ENCODE measurements at places on chromosomes 1 and 21.

GRCh38 chr1:86846164-86846647 lies 67.7 kb downstream of the SELENOF start:
- no peak for DNase-seq

DNA sequence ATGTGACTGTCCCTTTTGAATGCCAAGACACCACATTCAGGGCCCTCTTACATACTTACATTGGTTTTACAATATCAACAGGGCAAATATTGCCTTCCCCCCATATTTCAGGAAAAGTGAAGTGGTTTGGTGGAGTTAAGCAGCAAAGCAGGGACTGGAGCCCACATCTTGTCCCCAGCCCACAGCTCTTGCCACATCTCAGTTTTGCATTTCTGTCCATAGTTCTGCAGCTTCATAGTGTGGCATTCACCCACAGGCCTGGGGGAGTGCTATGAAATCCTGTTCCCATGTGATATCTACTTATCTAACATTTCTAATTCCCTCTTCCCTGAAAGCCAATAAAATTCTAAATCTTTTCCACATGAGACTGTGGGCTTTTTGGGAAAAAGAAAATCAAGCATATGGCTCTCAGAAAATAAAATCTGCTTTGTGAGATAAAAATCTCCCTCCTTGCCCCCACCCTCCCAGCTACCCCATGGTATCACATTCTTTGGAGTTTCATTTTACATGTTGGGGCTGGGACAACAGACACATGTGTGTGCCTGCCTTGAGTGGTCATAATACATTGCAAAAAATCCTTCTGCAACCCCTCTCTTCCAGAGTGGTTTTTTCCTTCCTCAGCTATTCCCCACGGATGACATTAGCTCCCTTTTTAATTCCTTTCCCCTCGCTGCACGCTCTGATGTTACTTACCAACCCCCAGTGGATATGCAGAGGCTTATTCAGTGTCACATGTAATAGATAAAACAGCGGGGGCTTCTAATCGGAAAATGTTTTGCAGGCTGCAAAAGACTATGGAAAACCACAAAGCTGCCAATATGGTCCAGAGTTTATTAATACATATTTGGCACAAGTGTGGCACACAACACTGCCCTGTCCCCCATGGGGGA lies 20.5 kb upstream of the CD2 start:
- no peak for DNase-seq

DNA sequence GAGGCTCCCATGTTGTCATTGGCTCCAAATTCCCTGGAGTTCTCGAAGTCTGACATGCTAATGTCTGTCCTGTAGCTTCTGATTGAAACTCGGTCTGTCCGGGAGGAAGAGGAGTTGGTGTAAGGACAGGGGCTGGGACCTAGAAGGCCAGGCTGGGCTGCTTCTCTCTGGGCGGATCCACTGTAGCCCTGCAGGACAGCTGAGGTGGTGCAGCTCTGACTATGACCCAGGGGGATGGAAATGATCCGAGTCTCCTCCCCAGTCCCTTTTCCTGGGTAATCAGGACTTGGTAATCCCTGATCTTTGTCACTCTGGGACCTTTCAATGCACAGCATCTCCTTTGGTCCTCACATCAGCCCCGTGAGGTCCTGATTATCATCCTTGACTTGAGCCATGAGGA lies 10.0 kb upstream of the FCMR start:
- no peak for DNase-seq

DNA sequence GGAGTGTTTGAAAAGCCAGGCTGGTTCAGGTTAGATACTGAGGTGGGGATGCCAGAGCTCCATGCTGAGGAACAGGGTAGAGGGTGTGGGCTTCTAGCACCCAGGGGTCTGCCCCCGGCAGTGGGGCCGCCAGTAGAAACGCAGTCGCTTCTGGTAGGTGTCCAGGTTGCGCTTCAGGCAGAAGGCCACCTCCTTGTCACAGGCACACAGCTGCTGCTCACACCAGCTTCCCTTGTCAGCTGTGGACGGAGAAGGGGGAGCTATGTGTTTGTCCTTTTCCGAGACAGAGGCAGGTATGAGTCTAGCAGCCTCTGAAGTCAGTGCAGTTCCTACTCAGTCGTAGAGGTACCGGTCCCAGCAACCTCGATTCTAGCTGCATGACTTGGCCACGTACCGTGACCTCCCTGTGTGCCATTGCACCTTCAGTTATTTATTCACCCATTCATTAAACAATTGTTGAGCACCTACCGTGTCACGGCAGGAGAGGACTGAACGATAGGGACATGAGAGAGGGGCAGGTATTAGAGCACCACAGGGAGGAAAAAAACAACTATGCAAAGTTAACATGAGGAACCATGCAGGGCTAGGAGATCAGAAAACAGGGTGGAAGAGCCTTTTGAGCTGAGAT lies 5.2 kb downstream of the PLA2G2D start:
- DNase-seq = no peak

DNA sequence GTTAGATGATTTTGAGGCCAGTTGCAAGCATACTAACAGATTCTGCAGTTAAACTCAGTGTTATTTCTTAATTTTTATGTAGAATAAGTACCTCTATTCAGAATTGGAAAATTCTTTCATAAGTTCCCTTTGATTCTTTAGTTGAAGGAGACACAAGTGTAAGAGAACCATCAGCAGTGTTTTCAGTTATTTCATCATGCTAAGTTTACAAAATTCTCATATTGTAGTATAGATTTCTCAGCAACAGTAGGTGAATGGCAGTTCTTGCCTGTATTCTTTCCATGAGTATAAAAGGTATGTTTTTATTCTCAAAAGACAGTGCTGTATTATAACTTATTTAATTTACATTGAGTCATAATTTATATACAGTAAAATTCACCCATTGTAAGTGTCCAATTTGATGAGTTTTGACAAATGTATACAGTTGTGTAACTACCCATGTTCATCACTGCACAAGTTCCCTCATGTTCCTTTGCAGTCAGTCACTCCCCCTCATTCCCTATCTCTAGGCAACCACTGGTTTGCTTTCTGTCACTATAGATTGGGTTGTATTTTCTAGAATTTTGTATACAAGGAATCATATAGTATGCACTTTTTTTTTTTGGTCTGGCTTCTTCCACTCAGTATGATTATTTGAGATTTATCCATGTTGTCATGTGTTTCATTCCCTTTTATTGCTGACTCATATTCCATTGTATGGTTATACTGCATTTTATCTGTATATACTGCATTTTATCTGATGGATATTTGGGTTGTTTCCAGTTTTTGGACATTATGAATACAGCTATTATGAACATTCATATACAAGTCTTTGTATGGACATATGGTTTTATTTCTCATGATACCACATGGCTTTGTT lies 3.9 kb downstream of the RPS6KC1 start:
- DNase-seq = no peak

DNA sequence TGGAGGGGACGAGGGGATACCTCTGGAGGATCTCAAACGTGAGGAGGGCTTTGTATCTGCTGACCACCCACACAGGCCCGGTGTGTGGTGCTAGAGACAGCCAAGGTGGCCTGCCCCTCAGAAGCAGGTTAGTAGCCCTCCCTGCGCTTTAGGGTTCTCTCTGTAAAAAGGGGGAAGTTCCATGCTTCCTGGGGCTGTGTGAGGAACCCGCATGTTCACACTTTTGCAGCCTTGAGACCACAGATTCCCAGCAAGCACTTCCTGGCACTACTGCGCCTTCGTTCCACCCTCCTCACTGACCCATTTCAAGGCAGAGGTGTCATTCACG lies 7.9 kb upstream of the GUCA2B start:
- no peak for DNase-seq

DNA sequence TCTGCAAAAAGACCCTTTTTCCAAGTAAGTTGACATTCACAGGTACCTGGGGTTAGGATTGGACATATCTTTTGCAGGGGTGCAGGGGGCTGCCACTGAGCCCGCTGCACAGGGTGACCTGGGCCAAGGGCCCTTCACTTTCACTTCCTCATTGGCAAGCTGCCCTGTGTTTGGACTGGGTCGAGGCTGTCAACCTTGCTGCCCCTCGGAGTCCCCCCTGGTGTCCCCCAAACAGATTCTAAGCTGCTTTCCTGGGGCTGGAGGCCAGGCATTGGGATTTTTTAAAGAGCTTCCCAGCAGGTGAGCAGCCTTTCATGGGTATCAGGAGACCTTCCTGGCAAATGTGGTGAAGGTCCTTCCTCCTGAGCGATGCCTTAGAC lies 7.9 kb upstream of the UMODL1 start:
- DNase-seq = peak; percentile 70

DNA sequence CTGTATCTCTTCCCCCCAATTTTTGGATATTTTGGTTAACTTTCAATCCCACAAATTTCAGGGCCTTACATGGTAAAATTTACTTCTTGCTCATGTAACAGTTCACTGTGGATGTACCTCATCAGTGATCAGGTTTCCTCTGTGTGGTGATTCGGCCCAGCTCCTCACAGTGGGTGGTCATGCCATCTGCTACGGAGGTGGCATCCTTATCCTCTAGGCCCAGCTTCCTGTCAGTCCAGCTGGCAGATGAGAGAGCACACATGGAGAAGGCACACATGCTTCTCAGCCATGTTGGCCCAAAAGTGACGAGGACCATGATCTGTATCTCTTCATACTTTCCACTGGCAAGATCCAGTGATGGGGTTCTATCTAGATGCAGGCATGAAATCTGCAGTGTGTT lies 27.2 kb downstream of the PCBP3 start:
- no peak for DNase-seq

DNA sequence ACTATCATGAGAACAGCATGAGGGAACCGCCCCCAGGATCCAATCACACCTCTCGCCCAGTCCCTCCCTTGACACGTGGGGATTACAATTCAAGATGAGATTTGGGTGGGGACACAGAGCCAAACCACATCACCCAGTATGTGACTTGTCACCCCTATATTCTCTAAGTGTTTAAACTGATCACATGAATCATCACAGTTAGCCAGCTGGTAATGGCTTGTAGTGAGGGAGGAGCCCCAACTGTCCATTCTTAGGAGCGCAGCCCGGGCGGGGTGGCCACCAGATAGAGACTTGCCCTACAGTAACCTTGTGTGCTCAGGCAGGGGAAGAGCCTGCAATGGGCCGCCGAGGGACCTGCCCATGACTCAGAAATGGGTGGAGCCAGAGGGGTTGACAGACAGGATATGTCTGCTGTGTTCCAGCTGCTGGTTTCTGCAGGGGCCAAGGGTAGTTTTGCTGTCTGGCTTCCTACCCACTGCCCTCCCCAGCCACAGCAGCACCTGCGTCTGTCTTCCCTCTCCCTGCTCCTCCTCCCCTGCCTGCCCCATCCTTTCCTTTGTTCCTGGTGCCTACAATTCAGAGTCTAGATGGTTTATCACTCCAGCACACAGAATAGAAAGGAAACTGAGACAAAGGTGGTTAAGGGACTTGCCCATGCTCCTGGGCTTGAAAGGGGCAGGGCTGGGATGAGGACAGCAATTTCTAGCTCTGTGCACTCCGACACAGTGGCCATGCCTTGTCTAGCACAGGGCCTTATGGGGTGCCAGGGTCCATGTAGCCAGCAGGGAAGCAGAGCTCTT lies 9.2 kb downstream of the ABCG1 start:
- peak; percentile 93 for DNase-seq

DNA sequence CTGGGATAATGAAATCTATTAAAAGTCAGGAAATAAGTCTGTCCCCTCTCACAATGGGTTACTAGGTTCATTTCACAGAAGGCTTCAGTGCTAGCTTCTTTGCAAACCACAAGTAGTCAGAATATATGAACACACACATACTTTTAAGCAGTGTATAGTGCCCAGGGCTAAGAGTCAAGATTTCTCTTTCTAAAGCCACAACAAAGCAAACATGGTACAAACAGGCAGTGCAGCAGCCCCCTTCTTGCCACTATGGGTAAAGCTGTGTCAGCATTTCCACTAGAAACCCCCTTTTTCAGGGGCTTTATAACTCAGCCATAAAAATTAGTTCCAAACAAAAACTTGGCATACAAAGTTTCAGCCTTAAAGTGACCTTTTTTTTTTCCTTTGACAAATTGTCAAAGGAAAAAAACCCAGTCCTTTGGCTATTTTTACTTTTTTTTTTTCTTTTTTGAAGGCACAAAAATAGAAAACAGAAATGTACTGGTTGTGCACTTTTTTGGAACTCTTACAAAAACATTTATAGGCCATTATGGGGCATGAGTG lies 315.4 kb downstream of the LMO4 start:
- DNase-seq = no peak

- no peak for DNase-seq
Observed at GRCh38 chr1:69551476-69552324, 16.0 kb upstream of the LRRC7 start.

DNA sequence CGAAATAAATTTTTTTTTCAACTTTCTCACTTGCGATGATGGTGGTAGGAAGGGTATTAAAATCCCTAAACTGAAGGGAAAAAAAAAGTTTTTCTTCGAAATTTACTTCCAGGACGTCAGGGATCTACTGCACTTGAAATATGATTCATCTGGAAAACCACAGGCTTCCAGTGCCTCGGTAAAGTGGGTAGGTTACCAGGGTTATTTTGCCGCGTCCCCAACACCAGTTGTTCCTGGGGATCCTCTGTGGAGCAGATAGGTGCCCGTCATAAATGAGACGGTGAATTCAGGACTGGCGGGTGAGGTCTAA lies 773 bp downstream of the RABIF start:
- DNase-seq = no peak

DNA sequence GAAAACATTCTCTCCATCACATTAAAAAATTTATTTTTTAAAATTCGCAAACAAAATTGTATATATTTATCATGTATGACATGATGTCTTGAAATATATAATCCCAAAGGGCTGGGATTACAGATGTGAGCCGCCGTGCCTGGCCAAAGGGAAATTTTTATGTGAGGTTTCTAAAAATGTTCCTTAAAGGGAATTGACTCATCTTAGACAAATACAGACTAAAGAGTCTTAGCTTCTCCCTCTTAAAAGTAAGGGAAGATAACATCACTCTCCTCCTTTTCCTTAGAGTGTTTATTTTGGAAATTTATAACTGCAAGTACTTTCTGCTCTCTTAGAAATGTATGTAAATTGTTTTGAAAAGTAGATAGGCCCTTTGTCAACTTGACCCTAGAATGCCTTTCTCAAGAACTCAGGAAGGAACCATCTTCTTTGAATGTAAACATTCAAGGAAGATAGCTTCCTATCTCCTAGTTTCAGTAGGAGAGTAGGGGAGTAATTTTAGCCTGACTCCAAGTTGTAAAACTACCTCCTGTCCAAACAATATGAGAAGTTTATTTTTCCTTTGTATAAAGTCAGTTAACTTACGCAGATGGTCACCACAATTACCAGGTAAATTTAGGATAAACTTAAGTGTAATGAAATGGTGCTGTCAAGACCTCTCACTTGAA lies 59.5 kb downstream of the C21orf91 start:
- no peak for DNase-seq

All from lower lobe of right lung (tissue), 2 donors.